Dermis microvascular lymphatic vessel endothelial cell (primary cell): ENCODE measurements at places on chromosomes 5 and 9. TPM values are rescaled to one million over a fixed set of nuclear protein-coding genes. Genes with fewer than 3 reads are reported as not detected.

The ENDOG gene
- 24.6 and 29.5 TPM in 2 replicates for total RNA-seq

The DDX4 gene
- not detected in 2 replicates for total RNA-seq

The PCDHA1 gene
- under 0.01 TPM in 1 of 2 replicates, not detected in the other for total RNA-seq

The IRX1 gene
- total RNA-seq: not detected in 2 replicates

The SV2C gene
- under 0.01 TPM in 1 of 2 replicates, not detected in the other for total RNA-seq

The FAXDC2 gene
- 5.0 and 14.4 TPM in 2 replicates for total RNA-seq

The SARDH gene
- under 0.01 and 0.13 TPM in 2 replicates for total RNA-seq

The ADAM19 gene
- 35.0 and 48.8 TPM in 2 replicates for total RNA-seq

The FYB1 gene
- total RNA-seq: not detected in 2 replicates

The RGMB gene
- 6.8 and 12.3 TPM in 2 replicates for total RNA-seq

The CER1 gene
- not detected in 2 replicates for total RNA-seq

The FAM163B gene
- total RNA-seq: not detected in 2 replicates

The SLC6A19 gene
- not detected in 2 replicates for total RNA-seq

The GRM6 gene
- total RNA-seq: not detected in 2 replicates

The PGM5 gene
- 48.9 and 219 TPM in 2 replicates for total RNA-seq

The STPG3 gene
- total RNA-seq: not detected in 2 replicates

The LECT2 gene
- total RNA-seq: not detected in 2 replicates

The RORB gene
- total RNA-seq: not detected in 2 replicates

The RLN2 gene
- total RNA-seq: 0.38 and 0.90 TPM in 2 replicates

The PCDHA13 gene
- under 0.01 TPM in 2 replicates for total RNA-seq

The HNRNPK gene
- 686 and 723 TPM in 2 replicates for total RNA-seq

The HNRNPH1 gene
- total RNA-seq: 464 and 606 TPM in 2 replicates

The BHMT2 gene
- total RNA-seq: 3.1 and 6.2 TPM in 2 replicates

The BSPRY gene
- not detected in 2 replicates for total RNA-seq

The CYLC2 gene
- total RNA-seq: not detected in 2 replicates

The FBP2 gene
- not detected in 2 replicates for total RNA-seq

The SPINK6 gene
- not detected in 2 replicates for total RNA-seq

The SLC46A2 gene
- total RNA-seq: not detected in 2 replicates

The MYOZ3 gene
- 0.13 and 0.25 TPM in 2 replicates for total RNA-seq

The CARD6 gene
- total RNA-seq: 34.0 and 38.9 TPM in 2 replicates

The SCGB3A2 gene
- total RNA-seq: not detected in 2 replicates

The TGFBI gene
- 2.4 and 10.5 TPM in 2 replicates for total RNA-seq

The NSMF gene
- 13.2 and 23.8 TPM in 2 replicates for total RNA-seq

The ABLIM3 gene
- total RNA-seq: 19.5 and 36.5 TPM in 2 replicates

The IL4 gene
- total RNA-seq: not detected in 2 replicates

The SLC34A1 gene
- total RNA-seq: not detected in 2 replicates

The PIP5K1B gene
- total RNA-seq: under 0.01 TPM in 2 replicates

The CCDC180 gene
- total RNA-seq: 0.51 and 1.1 TPM in 2 replicates

The CSF1R gene
- total RNA-seq: not detected in 2 replicates

The NTRK2 gene
- total RNA-seq: under 0.01 TPM in 1 of 2 replicates, not detected in the other
